ENCODE measurements at places on chromosomes 13 and 19.

DNA sequence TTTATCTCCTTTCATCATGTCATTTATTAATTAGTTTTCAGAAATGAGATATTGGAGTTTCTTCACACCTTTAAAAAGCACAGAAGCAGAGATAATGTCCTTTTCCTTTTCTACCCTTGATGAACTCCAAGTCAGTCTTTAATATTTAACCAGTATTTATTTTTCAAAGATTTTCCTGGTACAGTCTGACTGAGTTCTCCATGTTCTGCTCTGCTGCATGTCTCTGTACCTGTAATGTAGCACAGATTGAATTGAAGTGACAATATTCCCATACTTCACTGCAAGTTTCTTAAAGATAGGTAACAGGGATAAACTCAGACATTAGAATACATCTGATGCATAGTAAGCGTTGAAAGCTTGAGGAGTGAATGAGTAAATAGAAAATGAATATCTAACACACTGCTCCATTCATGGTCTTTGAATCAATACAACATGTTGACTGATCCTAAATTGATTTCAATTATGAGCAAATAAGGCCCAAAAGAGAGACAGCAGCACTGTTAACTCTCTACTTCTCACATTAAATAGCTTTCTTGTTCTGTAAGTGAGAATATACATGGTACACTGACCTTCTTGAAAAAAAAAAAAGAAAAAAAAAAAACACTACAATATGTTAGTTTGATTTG is 1323.6 kb upstream of the PRR20A start:
- DNase-seq: no peak

DNA sequence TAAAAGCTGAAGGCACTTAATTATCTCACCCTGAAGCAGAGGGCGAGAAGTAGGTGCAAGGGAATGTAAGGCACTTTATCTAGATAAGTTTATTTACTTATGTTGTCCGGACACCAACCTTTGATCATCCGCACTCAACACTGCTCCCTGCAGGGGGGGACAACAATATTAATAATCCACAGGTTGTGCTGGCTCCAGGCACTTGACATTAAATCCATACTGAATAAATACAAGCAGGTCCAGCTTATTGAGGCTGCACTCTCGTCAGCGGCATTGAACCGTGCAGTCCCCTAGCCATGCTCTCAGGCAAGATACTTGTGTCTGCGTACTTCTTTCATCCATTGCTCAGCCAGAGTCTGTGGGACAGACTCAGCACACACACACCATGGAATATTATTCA is 374.5 kb upstream of the NBEA start:
- DNase-seq: no peak

- no peak for DNase-seq
These were observed 23.7 kb downstream of the NAA16 start for GRCh38 chr13:41334810-41335209.

DNA sequence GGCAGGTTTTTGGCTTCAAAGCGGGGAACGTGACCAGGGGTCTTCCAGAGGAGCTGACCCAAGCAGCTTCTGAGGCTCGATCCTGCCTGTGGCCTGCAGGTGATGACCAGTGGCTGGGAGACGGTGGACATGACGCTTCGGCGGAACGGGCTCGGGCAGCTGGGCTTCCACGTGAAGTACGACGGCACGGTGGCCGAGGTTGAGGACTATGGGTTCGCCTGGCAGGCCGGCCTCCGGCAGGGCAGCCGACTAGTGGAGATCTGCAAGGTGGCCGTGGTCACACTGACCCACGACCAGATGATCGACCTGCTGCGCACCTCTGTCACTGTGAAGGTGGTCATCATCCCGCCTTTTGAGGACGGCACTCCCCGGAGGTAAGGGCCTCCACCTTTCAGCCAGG is 93.6 kb downstream of the DPF1 start:
- DNase-seq: no peak

- DNase-seq: no peak
These were observed 2065.7 kb upstream of the PCDH20 start for GRCh38 chr13:63481334-63481733.

DNA sequence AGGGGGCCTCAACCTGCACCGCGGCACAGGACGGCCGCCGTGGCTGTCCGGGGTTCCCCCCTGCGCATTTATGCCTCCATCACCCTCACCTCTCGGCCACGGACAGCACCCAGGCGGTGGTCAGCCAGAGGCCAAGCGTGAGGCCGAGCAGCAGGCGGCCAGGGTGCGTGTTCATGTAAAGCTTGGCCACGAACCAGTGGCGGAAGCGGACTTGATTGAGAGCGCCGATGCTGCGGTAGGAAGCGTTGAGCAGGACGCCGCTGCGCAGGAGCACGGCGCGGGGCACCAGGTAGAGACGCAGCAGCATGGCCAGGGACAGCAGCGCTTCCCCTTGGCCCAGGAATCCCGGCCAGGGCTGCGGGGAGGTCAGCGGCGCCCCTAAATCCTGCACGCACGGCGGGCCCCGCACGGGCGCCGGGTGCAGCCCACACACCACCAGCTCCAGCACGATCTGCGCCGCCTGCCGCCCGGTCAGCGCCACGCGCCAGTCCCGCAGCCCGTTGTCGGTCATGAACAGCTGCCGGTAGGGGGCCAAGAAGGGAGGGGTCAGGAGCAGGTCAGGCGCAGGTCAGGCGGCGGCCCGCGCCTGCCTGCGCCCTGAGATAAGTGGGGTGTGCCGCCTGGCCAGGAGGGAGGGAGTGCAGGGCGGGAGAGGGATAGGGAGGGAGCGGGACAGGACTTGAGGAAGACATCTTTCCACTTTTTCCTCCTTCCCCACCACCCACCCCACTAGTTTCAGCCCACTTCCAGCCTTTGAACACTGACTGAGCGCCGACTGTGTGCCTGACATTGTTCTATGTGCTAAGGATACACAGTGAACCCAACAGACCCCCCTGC is 6.5 kb downstream of the KCNN4 start:
- no peak for DNase-seq

DNA sequence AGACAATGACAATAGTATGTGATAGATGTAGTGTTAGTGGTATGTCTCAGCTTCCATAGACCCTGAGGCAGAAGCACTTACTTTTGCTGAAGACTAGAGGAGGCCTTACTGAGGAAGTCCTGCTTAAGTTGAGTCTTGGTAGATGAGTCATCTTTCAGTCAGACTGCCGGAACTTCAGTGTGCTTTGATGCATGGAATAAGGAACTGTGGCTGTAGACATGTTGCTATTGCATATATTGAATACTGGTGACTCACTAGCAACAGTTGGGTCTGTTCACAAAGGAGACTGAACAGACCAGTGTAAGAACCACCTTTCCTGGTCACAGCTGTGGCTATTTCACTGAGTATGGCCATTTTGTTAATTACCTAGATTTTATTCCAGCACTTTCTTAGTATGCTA is 1000.6 kb downstream of the OLFM4 start:
- no peak for DNase-seq

- no peak for DNase-seq
These were observed 831 bp downstream of the PGPEP1 start for GRCh38 chr19:18340990-18341868.

- DNase-seq: no peak
These were observed 379 bp upstream of the CDC34 start for GRCh38 chr19:531009-531752.

GRCh38 chr19:41740415-41741243 is 14.7 kb upstream of the CEACAM6 start:
- no peak for DNase-seq

DNA sequence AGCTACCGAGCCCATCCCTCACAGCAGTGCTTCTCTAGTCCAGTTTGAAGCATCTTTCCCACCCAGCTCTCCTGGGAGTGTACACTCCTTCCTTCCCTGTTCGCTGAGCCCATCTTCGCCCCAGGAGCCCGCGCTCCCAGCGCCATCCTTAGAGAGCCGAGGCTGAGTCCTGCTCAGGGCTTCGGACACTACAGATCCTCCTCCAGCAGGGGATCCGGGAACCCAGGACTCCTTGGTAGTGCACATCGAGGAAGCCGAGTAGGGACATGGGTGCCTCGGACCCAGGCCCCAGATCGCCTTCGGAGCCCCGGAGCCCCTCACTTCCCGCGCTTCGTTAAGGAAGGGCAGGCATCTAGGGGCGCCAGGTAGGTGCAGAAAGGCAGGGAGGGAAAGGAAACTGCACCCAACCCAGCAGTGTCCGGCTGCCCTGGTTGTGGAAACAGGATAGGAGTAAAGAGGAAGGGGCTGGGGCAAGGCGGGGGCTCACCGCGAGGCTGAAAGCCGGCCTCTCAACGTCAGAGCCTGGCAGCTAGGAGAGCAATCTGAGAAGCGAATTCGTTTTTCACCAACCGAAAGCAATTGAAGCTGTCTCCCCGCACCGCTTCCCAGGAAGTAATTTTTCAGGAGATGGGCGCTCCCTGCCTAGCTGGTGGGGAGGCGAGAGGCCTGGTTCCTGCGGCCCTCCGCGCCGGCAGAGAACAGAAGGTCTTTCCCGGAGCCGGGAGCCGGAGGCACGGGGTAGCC is 1.0 kb downstream of the PDX1 start:
- DNase-seq: no peak

DNA sequence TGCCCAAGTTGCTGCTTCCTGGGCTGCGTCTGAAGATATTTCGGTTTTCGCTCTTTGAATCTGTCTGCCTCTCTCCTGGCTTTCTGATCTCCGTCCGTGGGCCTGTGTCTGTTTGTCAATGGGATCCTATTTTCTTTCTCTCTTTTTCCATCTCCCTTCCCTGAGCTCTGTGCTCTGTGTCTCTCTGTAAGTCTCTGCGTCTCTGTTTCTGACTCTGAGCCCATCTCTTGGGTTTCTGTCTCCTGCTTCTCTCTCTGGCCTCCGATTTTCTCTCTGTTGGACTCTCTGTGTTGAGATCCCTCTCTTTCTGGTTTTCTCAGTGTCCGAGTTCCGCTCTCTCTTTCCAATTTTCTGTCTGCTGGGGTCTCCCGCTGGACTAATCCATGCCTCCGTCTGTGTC is 1.7 kb downstream of the PRKCG start:
- no peak for DNase-seq

DNA sequence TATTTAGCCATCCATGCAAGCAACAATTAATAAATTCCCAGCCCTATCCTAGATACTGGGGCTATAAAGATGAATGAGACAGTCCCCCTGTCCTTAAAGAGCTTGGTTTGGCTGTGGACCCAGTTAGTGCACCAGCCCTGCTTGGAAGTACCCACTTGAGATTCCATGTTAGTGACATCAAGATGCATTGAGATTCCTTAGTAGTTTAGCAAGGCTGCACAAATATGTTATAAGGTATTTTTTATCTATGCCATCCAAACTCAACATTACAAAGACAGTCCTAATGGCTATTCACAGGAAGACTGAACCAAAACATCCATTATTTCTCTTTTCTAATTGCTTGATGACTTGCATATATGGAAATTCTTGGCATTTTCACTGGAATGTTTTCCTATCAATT is 48.8 kb upstream of the RAP2A start:
- DNase-seq: no peak

DNA sequence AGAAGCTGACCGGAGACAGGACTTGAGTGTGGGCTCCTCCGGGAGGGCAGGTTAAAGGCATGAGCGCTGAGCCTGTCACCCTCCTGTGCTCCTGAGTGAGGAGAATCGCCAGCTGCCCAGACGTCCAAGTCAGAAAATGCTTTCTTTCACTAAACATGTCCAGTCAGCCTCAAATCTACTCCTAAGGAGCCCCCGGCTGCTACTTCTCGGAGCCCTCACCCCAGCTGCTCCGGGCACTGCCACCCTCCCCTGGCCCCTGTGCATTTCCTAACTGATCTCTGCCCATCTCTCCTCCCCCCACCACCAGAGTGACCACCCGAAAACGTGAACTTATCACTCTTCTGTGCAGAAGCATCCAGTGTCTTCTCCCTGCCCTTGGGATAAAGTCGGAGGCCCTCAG is 277.5 kb upstream of the SOX1 start:
- no peak for DNase-seq

GRCh38 chr13:113789167-113789566 is 30.1 kb downstream of the TMEM255B start:
- DNase-seq: no peak

DNA sequence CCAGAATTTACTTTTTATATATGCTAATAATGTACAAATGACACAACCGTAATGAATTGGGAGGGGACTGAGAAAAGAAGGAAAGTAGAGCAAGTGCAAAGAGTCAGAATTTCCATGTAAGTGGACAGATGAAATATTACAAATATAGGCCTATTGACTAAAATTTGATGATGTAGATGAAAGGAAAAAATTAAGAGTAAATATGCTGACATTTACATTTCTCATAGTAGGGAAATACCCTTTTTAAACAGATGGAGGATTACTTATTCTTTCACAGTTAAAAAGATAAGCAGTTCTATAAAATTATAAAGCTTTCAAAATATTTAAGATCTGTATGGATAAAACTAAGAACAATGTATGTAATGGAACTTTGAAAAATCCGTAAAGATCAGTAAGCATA is 185.4 kb downstream of the NBEA start:
- DNase-seq: no peak

- DNase-seq: no peak
These were observed 225.8 kb downstream of the OXGR1 start for GRCh38 chr13:96768524-96768923.

DNA sequence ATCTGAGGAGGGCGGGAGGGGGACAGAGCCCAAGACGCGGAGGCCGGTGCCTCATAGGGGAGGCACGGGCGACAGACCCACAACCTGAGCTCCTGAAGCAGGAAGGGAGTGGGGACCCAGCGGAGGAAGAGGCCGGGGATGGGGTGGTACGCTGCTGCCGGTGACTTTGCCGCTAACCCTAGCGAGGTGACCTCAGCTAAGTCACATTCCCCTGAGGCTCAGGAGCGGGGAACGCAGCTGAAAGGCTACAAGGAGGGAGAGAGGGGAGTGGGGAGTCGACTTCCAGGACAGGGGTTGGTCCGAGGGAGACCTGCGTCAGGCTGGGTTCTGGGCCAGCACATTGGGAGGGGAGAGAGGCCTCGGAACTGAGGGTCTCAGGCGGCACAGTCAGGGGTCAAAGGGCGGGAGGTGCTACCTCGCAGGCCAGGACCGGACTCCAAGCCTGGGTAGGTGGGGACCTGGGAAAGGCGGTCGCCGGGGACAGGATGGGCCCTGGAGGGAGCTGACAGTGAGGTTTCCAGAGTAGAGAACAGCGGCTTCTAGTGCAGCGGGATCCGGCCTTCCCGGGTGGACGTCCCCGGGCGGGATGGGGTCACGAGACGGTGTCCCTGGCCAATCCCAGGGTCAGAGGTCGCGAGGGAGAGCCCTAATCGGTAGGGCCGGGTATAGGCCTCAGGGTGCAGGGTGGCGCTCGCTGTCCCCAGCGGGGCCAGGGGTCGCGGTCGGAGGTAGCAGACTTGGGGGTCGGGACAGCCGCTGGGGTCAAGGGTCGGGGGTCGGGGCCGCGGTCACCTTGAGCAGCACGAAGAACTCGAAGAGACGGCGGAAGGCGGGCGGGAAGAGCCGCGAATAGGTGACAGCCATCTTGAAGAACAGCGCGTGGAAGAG is 699 bp downstream of the TMEM259 start:
- DNase-seq: no peak

- DNase-seq: no peak
These were observed 154.0 kb upstream of the GPR12 start for GRCh38 chr13:26914624-26915023.

Data from vagina (tissue), 2 donors.